ENCODE measurements at places on chromosomes 3 and 15.

GRCh38 chr3:35780800-35781199 is 141.5 kb downstream of the ARPP21 start:
- no peak for DNase-seq

DNA sequence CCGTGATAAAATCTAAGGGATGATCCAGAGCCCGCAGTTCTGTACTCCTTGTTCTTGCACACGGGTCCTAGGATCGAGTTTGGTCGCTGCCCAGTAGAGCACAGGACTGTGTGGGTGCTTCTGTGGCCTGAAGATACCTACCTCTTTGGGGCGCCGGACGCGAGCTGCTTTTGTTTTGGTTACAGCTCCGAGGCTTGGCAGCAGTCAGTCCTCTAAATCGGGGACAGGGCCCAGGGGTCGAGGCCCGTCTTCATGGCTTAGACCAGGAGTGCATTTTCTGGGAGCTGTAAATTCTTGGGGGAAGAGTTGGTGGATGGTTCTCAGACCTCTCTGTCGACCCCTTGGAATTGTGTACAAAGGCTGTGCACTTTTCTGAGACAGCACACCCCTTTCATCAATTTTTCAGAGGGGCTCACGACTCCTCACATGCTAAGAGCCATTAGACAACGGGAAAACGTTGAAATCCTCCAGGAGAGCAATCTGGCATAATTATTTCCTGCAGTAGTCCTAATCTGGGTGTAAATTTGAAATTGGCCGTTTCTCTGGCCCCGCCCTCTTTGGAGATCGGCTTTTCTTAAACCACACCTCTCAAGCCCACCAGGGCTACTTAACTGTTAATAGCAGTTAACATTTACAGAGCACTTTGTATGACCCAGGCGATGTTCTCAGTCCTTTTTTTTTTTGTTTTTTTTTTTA is 928 bp downstream of the CEP97 start:
- DNase-seq: peak; percentile 46

GRCh38 chr3:104588442-104588841 is 778.3 kb upstream of the ALCAM start:
- DNase-seq: no peak

- no peak for DNase-seq
These were observed 33.6 kb downstream of the TRIM42 start for GRCh38 chr3:140711390-140712035.

DNA sequence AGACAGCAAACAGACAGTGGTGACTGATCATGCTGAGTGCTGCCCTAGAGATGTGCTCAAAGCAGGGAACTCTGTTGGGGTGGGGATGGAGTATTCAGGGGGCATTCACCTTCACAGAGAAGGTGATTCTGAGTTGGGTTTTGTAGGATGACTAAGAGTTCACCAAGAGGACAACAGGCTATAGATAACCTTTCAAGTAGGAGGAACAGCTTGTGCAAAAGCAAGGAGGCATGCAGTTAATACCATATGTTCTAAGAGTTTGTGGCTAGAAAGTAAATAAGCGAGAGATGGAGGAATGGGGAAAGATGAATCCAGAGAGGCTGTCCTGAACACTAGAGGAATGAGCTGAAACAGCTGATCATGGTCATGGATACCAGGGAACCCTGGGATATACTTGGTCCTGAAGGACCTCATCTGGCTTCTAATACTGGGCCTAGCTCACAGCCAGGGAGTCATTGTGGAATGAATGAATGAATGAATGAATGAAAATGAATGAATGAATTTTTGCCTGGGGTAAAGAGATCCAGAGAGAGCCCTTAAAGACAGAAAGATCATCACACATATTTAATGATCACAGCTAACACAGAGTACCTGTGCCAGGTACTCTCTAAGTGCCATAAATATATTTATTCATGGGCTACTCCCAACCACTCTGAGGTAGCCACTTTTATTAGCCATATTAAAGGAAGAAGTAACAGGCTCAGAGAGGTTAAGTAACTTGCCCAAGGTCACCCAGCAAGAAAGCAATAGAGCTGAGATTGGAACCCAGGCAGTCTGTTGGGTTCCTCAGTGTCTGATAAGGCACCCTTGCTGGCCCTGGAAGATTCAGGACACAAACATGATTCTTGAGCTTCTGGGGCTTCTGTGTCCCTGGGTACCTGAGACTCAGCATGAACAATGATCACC is 22.0 kb downstream of the SMAD6 start:
- no peak for DNase-seq

DNA sequence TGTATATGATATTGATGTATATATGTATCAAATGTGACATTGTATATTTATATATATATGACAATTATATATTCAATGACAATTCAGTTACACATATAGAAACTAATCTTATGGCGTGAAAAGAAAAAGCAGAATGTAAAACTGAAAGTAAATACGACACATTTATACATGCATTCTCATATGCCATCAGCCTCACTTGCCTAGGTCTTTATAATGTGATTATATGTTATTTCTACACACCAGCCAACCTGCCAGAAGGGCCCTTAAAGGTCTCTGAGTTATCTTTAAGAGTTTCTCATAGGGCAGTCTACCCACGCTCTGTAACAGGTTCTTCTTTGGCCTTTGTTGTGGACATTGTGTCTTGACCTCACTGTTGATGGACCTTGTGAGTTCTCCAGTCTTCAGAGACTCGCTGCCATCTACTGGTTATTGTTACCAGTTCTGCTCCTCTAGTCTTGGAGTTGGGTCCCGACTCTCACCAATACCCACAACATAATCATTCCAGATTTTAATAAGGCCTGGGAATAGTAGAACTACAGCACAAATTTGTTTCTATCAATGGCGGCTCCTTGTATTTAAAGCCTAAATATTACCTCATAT is 371.5 kb upstream of the GOLIM4 start:
- peak; percentile 15 for DNase-seq

DNA sequence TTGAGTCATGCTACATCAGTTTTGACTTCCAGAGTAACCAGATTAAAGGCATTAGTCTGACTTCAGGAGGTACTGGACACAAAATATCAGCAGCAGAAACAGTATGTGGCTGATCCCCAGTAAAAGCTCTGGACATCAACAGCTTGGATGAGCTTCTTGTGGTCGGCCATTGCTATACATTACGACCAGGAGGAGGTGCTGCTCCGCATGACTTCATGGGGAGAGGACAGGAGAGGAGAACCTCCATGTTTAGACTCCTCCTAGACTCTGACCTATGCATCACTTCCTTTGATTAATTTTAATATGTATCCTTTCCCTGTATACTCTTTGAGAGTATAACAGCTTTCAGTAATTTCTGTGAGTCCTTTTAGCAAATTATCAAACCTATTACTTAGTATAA is 285.6 kb upstream of the ARHGEF26 start:
- DNase-seq: no peak

DNA sequence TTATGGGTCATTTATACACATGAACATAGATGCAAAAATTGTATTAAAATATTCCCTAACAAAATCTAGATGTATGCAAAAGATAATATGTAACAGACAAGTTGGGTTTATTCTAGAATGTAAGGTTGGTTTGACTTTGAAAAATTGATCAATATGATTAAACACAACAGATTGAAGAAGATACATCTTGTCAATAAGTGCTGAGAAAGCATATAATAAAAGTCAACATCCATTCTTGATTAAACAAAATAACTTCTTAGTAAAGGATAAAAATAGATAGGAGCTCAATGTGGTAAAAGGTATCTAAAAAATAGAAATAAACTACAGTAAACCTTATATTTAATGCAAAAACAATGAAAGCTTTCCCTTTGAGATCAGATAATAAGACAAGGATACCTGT is 38.3 kb downstream of the CCDC39 start:
- no peak for DNase-seq

- no peak for DNase-seq
These were observed 14.2 kb downstream of the ZNF280D start for GRCh38 chr15:56719021-56719612.

- no peak for DNase-seq
These were observed 121.6 kb downstream of the NFKBIZ start for GRCh38 chr3:101970905-101971304.

All from NCI-H1105 (cell line).